ENCODE measurements at places on chromosomes 13 and 19.

- DNase-seq: no peak
Measured at GRCh38 chr19:641702-642101, 2.0 kb downstream of the FGF22 start.

GRCh38 chr13:99040536-99041131 lies 62.8 kb upstream of the DOCK9 start:
- DNase-seq: no peak

- no peak for DNase-seq
Measured at GRCh38 chr13:21812192-21812626, 141.3 kb downstream of the FGF9 start.

- no peak for DNase-seq
Measured at GRCh38 chr13:106499896-106500295, 35.6 kb downstream of the EFNB2 start.

- DNase-seq: no peak
Measured at GRCh38 chr19:43447655-43448054, 17.8 kb downstream of the LYPD3 start.

DNA sequence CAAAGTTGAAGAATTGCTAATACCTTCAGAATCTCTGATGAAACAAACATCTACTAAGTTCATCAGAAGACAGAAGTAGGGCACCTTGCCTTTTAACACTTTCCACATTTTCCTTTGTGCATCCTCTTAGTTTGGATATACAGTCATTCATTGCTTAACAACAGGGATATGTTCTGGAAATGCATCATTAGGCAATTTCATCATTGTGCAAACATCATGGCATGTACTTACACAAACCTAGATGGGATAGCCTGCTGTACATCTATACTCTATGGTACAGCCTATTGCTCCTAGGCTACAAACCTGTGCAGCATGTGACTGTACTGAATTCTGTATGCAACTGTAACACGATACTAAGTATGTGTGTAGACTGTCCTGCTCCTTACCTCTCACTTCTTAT lies 169.8 kb downstream of the SUCLA2 start:
- no peak for DNase-seq

- DNase-seq: no peak
Measured at GRCh38 chr13:33743438-33744368, 74.2 kb upstream of the RFC3 start.

GRCh38 chr13:85137516-85137915 lies 661.7 kb downstream of the SLITRK6 start:
- DNase-seq: no peak

GRCh38 chr19:54905803-54906511 lies at the start of gene NCR1:
Gene NCR1 (plus strand): TSS chr19:54906148. CDS start chr19:54906188, 40 bp downstream.
- no peak for DNase-seq

- no peak for DNase-seq
Measured at GRCh38 chr19:36041831-36042230, 9.2 kb upstream of the CLIP3 start.

DNA sequence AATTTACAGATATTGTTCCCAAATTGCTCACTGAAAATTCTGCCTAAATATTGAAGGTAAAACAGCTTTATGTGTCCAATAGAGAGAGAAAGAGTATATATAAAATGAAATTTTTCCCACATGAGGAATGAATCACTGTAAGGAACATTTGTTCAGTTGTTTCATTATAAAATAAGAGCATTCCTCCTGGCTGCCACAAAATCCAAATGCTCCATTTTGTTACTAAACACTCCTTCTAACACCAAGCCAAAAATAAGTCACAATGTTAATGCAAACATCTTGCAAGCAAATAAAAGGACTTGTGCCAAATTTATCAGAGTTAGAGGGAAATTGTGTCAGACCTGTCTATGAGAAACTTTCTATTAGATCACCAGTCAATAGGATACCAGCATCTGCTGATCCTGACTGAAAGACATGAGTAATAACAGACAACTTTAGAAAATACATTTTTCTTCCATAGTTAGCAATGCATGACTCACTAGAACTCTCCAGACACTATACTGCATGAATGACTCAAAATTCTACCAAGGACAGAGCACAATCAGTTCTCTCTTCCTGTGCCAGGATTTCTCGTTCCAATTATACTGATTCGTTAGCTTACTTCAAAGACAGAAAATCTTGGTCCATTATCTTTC lies 83.5 kb upstream of the FNDC3A start:
- no peak for DNase-seq

- DNase-seq: no peak
Measured at GRCh38 chr19:6769006-6769619, 1.9 kb upstream of the SH2D3A start.

DNA sequence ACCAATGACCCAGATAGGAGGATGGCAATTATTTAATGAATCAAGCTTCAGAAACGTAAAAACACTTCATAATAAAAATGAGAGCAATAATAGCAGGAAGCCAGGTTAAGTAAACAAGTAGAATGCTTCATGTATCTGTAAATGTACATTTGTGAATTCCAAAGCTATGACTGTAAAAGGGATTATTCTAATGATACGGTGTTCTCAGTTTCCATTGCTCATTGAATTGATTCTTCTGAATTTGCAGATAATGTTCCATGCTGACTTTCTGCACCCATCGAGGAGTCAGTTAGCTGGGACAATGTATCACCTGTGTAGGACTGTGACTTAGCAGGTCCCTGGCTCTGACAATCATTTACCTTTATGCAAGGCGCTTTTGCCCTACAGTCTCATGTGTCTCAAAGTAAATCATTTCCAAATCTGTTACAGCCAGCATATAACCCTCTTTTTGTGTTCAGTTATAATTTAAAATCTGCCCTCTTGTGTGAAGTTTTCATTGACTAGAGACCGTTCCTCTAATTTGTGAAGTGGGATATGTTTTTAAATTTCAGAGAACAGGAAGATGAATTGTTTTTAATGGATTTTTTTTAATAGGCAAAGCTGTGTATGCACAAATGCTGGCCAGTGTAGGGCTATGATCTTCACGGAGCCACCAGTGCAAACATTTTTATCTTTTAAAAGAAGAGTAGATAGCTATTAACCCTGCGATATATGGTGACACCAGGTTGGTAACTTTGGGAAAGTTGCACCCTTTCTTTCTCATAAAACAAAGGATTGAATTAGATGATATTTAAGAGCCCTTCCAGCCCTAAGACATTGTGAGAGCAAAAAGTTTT lies 267.1 kb downstream of the KLF5 start:
- no peak for DNase-seq

DNA sequence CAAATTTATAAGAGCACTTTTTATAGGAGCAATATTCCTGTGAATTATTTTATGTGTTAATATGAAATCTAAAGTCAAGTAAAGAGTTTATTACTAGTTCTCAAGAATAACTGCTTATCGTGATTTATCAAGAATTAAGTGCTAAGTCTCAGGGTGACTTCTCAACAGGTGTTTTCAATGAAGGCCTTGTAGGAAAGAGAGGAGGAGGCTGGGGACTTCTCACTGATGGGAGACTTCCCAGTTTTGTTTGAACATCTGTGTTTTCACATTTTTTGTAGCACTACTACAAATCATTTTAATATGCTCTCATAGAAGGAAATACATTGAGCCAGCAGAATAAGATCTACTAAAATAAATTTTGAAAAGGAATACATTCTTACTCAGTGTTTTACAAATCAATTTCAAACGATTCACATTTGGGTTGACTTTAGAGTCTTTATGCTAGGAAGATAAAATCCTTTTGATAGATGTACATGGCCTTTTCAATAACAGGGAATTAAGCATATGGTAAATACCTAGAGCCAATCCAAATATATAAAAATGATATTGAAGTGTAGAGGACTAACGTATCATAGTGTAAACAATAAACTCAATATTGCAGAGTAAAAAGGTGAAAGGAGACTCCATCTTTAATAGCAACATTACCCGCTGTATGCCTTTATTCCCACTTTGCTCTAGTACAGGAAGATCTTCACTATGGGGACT lies 6.8 kb downstream of the PCDH17 start:
- DNase-seq: no peak

GRCh38 chr19:4523306-4524110 lies 5.2 kb upstream of the PLIN4 start:
- DNase-seq: no peak

DNA sequence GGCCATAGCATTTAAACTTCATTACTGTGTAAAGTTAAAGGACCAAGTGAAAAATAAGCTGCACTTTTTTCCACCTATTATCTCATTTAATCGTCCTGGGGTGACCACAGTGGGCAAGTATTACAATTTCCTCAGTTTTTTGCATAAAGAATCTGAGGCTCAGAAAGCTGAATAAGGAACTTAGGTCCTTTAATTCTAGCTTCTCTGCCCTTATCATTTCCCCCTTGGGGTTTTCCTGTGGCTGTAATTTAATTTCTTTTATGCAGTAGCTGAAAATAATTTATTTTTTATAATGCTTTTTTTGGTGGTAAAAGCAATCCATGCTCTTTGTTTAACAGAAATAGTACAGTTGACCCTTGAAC lies 59.8 kb upstream of the RCBTB2 start:
- no peak for DNase-seq

- DNase-seq: no peak
Measured at GRCh38 chr19:58560007-58560887, 1.8 kb upstream of the UBE2M start.

DNA sequence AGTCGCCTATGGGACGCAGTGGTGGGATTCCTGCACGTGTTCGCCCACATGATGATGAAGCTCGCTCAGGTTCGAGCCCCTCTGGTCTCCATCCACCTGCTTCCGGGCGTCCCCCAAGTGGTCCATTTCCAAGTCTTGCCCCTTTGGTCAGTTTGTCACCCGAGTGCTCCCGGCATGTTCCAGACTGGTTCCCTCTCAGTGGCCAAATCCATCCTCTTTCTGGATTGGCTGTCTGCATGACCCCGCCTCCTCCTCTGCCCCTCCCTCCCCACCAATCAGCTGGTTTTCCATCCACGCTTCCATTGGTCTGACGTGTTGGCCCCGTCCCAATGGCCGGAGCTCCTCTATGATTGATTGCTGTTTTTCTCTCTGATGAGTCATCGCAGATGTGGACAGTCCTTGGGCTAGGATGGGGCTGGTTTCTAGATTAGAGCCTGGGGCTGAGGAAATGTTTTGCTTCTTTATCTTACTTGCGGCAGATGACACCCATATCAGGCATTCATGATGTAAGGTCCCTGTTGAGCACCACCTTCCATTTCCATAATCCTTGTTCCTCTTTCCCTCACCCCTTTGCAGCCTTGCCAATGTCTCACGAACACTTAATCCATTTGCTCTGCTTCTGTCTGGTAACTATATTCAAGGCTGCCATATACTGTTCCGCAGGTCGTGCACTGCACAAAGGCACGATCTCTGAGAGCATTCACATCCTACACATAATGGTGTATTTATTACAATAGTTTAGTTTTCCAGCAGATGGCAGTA lies 73.8 kb downstream of the MAP4K1 start:
- no peak for DNase-seq

DNA sequence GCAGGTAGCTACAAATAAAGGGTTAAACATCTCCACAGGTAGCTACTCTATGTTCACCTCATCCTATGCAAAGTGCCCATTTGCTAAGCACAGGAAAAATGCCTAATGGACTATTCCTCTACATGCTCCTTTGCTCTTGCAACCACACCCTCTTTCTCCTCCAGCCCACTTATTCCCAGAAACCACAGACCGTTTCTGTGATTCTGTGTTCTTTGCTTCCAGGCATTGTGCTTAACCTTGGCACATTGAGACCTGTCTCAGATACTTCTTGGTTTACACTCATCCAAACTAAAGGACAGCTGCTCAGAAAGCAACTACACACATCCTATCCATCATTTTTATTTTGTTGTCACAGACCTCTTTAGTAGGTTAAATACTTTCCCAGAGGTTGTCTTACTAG lies 785.0 kb upstream of the MIR17HG start:
- DNase-seq: no peak

- no peak for DNase-seq
Measured at GRCh38 chr19:53102756-53103233, 427 bp downstream of the ZNF160 start.

GRCh38 chr19:50371914-50372475 lies 4.3 kb upstream of the NR1H2 start:
- no peak for DNase-seq

GRCh38 chr13:28620011-28620830 lies 38.7 kb upstream of the POMP start:
- no peak for DNase-seq

DNA sequence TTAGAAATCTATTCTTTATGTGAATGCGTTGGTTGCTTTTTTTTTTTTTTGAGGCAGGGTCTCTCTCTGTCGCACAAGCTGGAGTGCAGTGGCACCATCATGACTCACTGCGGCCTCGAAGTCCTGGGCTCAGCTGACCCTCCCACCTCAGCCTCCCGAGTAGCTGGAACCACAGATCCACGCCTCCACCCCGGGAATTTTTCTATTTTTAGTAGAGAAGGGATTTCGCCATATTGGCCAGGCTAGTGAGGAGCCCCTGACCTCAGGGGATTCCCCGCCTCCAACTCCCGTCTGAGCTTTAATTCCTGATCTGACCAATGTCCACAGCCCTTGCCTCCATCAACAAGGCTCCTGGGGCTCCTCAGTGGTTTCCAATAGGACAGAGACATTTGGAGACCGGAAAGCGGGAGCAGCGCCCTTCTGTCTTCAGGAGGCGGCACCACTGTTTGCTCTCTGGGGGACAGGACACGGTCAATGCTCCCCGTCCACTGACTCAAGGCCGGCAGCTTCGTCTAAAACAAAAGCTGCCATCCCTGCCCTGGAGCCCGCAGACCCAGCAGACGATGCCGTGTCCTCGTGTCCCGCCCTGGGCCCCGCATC lies 503 bp downstream of the TUBA3C start:
- no peak for DNase-seq

- no peak for DNase-seq
Measured at GRCh38 chr19:35090506-35091214, 25.0 kb upstream of the FXYD3 start.

DNA sequence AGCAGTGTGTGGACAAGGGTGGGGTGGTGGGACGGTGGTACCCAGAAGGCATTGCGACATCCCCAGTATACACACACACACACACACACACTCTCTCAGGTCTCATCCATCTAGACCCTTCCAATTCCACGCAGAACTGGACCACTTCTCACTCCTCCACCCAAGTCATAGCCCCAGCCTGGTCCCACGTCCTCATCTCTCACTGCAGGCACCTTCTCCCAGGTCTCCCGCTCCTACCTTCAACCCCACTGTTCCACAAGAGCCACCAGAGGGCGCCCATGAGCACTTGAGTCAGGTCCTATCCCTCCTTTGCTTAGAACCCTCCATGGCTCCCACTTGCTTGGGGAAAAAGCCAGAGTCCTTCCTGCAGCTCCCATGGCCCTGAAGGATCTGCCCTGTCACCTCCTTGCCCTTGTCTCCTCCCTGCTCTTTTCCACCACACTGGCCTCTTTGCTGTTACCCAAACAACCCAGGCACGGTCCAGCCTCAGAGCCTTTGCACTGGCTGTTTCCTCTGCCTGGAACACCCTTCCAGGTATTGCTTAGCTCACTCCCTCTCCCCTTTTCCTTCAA lies 62.6 kb downstream of the IER2 start:
- no peak for DNase-seq

GRCh38 chr19:34838248-34838647 lies 65.2 kb upstream of the ZNF599 start:
- DNase-seq: no peak

GRCh38 chr13:30257468-30258099 lies 49.8 kb downstream of the KATNAL1 start:
- DNase-seq: no peak

- no peak for DNase-seq
Measured at GRCh38 chr19:18736415-18737336, 53.2 kb downstream of the CRTC1 start.

All from cortex of kidney (tissue), 1 donor.